ENCODE measurements at places on chromosomes 6 and 20.

DNA sequence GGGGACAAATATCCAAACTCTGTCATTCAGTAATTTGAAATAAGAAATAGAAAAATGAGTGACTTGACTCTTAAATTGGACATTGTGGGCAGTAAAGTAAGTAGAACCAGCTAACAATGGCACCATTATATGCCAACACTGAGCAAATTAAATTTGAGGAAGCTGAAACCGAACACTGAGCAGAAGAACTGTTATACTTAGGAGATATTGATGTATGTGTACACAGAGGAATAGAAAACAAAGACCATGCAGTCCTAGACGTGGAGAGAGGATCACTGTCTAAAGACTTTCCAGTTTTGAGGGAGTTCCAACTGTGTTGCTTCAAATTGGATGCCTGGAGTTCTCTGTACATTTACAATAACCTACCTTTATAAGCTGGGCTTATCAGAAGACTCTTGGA is 427.0 kb upstream of the EYS start:
- no peak for DNase-seq

GRCh38 chr20:23122321-23122720 is 36.2 kb upstream of the CD93 start:
- no peak for DNase-seq

DNA sequence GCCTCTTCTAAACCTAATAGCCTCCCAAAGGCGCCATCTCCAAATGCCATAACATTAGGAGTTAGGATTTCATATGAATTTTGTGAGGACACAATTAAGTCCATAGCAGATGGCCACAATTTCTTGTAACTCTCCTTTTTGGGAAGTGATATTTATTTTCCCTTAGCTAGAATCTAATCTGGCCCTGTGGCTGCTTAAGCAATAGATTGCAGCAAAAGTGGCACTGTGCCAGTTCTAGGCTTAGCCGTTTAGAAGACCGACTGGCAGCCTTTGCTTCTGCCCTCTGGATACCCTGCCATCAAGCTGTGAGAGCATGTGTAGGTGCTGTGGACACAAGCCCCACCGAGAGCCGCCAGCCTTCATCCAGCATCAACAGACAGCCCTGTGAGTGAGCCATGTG is 15.9 kb upstream of the ADGB start:
- peak; percentile 27 for DNase-seq

DNA sequence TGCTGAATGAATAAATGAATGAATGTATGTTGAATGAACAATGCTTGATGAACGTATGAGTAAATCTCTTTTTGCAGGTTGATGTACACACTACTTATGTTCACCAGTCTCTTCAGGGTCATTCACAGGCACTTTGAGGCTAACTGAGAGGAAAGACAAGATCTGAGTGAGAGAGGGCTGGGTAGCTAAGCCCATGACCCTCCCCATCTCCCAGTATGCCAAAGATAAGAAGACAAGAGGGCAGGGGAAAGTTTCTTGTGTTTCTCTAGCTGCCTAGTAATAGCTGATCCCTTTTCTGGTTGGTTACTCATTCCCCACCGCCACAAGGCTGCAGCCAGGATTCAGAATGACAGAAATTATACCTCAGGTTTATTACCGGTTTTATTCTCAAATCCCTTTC is 90.7 kb downstream of the CEP57L1 start:
- DNase-seq, result no peak

- DNase-seq, result peak; percentile 15
These were observed 53.8 kb upstream of the POLR1H start for GRCh38 chr6:30007132-30007764.

Measured in lung (tissue), 17 donors.